Hematopoietic multipotent progenitor cell treated with erythropoietin and hydrocortisone succinate and interleukin-3 and kit ligand, for 6 days (in vitro differentiated cells): ENCODE measurements at places on chromosomes 4 and X.

DNA sequence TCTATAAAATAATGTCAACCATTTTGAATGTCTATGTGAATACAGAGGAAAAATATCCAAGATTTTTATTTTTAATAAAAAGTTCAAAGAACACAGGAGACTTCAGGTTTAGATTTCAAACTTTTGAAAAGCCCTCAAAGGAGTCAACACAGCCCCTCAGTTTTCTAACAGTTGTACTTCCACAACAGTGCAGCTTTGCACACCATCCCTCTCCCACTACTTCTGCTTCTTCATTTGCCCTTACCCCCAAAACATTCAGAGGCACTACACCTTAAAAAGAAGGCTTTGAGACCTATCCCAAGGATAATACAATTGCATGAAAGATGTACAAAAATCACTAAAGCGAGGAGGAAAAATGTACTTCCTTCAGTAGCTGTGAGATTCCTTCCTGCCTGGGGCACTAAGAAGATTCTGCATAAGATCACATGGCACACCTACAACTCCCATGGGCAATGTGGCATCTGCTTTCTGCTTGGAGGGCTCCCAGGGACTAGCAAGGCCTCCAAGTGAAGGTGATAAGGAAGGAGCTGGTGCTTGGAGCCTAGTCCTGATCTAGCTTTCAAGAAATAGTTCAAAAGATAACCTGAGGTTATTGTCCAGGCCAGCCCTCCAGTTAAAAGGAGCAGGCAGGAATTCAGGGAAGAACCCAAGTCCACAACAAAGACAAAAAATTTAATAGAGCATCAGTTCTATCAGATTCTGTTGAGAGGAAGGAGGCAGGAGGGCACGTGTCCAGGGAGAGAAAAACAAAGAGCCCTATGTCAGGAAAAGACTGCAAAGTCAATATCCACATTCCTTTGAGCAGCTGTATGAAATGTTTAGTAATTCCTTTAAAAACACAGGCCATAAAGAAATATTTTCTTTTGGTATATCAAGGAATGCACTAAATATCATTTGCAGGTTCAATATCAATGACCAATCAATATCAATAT is 19.1 kb downstream of the ARAP2 start:
- no peak for DNase-seq

- DNase-seq, result no peak
These were observed 2315.7 kb upstream of the TENM3 start for GRCh38 chr4:179927473-179927872.

- DNase-seq, result peak; percentile 12
These were observed 53.7 kb downstream of the DCTD start for GRCh38 chr4:182863501-182863900.

DNA sequence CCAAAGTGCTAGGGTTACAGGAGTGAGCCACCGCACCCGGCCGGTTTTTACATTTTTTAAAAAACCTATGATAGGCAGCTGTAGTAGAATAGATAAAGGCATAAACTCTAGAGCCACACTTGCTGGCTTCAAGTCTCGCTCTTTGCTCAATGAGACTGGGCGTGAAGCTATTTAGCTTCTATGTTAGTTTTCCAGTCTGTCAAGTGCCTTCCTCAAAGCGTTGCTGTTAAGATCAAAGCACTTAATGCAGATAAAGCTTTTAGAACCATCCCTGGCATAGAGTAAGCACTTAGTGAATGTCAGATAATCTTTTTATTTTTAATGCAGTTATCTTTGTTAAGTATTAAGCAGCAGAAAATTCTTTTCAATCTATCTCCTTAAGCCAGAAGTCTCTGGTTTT is 42.0 kb upstream of the BMPR1B start:
- no peak for DNase-seq

- DNase-seq, result peak; percentile 7
These were observed 1.0 kb upstream of the PRDX4 start for GRCh38 chrX:23666282-23666681.

DNA sequence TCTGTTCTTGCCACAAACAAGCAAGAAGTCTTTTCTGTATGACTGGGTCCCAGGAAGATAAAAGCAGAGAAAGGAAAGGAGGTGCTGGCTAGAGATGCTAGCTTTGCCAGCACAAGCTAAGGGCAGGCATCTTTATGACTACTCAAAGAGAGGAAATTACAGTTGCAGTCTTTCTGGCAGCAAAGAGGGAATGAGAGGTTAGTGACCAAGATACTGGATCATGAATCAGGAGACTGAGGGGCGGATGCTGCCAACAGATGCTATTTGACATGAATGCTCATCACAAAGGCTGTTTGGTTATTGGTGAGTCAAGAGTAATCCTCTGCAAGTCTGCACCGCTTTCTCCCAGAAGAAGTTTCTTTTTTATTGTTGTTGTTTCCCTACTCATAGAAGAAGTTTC is 5.5 kb upstream of the XIAP start:
- no peak for DNase-seq

DNA sequence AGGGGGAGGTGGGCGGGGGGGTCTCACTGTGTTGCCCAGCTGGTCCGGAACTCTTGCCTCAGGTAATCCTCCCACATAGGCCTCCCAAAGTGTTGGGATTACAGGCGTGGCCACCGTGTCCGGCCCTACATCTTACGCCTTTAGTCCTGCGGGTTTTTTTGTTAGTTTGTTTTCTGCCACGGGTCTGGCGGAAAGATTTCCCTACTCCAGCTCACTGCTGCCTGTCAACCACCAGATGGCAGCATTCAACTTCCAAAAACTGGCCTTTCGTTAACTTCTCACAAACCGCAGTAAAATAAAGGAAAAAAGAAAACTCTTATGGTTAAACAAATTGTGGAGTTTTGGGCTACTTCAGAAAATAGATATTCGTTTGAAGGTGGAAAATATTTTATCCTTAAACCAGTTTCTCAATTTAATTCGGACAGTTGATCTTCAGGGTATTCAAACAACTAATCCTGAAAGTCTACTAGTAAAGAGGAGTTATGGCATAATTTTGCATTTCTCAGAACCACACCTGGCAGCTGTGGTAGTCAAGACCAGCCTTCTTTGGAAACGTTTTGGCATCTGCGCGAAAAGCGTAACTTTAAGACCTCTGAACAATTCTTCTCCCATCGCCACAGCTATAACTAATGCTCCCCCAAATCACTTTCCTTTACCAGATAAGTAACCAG is 41.1 kb downstream of the LUZP4 start:
- peak; percentile 64 for DNase-seq

DNA sequence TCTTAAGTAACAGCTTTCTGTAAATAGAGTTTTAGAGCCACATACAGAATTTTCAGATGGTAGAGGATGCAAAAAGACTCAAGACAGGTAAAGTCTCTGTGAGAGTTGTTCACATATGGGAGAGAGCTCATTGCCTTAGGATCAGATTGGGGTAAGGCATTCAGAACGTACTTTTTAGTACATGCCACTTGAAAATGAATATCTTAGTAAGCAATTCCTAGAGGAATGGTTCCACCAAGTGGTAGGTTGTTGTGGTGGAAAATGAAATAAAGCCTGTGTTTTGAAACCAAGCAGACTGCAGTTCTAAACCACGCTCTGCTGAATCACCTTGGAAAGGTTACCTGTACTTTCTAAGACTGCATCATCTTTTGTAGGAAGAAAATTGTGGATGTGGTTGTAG is 547.0 kb upstream of the LCORL start:
- no peak for DNase-seq

DNA sequence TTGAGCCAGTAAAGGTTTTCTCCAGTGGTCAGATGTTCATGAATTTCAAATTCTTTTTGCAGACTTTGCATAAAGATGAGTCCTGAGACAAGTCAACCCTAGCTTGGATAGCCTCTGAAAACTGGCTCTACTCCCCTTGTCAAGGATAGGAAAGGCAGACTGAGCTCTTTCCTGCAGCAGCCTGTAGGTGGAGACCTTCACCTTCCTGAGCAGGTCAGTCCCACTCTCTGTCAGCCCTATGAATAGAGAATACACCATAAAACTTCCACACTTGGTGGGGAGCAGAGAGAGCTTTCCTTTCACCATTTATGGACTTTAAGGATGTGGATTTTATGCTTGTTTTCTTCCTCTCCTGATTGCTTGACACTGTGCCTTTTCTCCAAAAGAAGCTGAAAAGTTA is 41.9 kb downstream of the PCDH19 start:
- DNase-seq, result peak; percentile 7

- no peak for DNase-seq
These were observed 661.4 kb downstream of the DACH2 start for GRCh38 chrX:86809651-86810050.

DNA sequence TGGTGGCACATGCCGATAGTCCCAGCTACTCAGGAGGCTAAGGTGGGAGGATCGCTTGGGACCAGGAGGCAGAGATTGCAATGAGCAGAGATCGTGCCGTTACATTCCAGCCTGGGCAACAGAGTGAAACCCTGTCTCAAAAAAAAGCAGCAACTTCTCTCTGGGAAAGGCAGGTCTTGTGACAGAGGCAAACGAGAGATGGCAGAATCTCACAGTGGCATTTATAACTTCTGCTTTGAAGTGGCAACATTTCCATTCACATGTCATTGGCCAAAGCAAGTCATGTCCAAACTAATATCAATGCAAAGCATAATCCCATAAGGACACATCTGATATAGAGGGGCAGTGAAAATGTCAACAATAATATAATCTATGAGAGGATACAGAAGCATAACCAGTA is 79.8 kb downstream of the PPEF2 start:
- no peak for DNase-seq

DNA sequence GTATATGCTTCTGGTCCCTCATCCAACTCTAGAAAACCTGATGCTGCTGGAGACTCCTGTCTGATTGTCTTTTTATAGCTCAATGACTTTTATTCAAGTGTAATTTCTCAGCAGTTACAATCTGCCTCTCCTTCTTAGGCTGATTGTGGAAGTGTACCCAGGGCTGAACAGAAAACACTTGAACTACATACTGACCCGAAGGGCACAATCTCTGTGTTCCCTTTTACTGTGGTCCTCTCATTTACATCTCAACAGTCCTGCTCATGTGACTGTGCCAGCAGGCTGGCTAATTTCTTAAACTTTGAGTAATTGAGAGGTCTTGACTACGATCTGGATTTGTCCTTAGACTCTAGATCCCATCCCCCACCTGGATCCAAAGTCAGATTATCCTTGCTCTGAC is 863.4 kb downstream of the PDHA2 start:
- no peak for DNase-seq

- no peak for DNase-seq
These were observed 546.4 kb upstream of the HTR2C start for GRCh38 chrX:114037515-114037914.

DNA sequence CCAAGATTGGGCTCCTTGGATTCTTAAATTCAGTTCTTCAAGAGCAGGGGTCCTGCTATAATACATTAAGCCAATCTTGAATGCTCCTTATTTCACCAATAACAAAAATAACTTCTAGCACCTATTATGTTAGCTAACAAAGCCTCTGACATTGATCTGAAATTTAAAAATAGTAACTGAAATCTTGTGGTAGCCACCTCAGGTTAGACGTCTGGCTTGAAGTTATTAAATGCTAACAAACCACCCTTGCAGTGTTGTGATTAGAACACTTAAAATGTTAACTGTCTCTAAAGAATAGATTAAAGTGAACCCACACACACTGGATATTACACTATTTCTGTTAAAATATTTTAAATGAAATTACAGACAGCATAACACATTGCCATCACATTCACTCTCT is 49.8 kb upstream of the LGI2 start:
- no peak for DNase-seq

DNA sequence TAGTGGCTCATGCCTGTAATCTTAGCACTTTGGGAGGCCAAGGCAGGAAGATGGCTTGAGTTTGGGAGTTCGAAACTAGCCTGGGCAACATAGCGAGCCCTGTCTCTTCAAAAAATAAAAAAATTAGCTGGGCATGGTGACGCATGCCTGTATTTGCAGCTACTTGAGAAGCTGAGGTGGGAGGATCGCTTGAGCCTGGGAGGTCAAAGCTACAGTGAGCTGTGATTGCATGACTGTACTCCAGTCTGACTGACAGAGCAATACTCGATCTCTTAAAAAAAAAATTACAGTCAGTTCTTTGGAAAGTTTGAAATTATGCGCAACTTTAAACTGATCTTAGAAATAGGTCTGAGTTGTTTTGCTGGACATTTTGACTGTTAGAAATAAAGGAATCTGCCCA is 55.8 kb downstream of the DOCK11 start:
- DNase-seq, result no peak

GRCh38 chr4:120694973-120695372 is 227.6 kb downstream of the PRDM5 start:
- DNase-seq, result no peak

GRCh38 chr4:165872461-165873297 is at the start of gene TLL1:
TLL1 (plus strand) TSS chr4:165873237; CDS start chr4:165873905, 668 bp downstream.
- no peak for DNase-seq

DNA sequence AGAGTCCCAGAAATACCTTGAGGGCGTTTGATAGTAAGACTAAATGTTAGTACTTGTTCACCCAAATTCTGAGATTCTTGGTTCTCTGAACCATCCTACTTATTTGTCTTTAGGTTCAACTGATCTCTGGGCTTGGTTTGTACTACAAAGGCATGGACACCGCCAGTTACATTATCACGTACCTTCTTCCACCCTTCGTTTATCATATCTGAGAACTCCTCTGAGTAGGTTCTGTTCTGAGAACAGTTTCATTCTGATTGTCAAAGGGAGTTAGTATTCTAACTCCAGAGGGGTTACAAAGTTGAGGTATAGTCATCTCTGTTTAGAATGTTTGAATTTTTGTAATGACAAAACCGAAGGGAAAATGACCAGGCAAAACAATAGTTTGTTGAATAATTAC is 19.3 kb downstream of the ZFX start:
- DNase-seq, result no peak

DNA sequence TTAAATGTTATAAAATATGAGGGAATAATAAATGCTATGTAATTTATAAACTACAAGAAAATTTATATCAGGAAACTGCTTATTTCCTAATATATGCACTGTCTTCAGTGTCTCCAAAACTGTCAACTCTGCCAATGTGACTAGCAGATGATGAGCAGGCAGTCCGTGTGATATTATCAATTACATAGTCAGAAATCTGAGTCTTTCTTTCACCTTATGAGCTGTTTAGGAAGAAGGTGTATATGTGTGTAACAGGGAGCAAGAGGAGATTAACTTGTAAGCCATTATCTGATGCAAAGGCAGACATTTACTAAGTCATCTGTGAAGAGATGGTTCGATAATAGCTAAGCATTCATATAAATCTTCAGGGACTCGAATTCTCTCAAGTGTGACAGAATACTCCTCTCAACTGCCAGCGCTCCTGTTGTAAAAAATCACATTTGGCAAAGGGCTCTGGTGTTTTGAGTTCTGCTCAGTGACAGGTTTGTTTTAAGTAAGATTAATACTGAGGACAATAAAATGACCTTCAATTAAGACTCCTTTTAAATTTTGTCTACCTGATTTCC is 79.7 kb downstream of the SNCA start:
- no peak for DNase-seq

DNA sequence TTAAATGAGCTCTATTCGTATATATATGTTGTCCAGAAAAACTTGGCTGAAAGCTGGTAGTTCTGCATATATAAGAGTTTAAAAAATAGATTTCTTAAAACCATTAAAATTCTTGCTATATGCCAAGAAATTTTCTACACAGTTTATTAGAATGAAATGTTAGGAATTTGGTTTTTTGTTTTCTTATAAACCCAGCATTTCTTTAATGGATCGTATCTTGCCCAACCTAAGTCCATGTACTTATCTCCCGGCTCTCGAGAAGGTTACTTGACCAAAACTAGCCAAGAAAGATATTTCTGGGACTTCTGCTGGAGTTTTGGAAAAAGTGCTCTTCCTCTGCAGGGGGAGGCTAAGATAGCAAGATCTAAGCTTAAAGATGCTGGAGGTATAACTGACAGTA is 4.7 kb upstream of the ASB5 start:
- no peak for DNase-seq
